MM.1S (cell line): ENCODE measurements at places on chromosomes 5 and 9.

- DNase-seq = no peak
Measured at GRCh38 chr9:13575558-13575957, 296.1 kb upstream of the MPDZ start.

GRCh38 chr5:56467176-56467717 lies 234.1 kb upstream of the ANKRD55 start:
- DNase-seq = no peak

GRCh38 chr9:118457171-118458000 lies 753.2 kb downstream of the TLR4 start:
- no peak for DNase-seq

- no peak for DNase-seq
Measured at GRCh38 chr9:122096620-122097415, 3.7 kb upstream of the TTLL11 start.

DNA sequence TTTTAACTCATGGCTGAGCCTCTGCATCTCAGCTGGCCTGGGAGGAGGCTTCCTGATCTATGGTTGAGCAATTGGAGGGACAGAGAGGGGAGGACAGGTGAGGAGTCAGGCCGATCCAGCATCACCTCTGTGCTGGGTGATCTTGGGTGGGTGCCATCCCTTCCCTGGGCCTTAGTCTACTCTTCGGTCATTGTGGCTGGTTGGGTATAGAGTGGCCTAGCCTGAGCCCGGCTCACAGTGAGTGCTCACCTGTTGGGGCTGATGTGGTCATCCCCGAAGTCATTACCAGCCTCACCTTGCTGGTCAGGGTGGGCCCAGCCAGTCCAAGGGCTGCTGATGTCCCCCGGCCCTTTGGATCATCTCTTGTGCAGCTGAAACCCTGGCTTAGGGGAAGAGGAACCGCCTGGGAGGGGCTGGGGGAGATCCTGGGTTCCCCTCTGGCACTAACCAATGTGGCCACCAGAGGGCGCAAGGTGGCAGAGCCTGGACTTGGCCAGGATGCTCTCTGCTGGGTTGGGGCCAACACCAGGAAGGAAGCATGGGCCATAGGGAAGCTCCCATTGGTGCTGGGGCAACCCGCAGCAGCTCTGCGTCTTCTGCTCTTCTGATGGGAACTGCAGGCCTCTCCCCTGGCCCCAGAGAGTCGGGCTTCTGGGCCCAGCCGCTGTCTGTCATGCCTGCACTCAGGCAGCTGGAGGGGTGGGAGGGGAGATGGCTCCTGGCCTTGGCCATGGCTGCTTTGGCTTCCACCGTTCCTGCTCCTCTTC lies 17.3 kb upstream of the ODF2 start:
- peak; percentile 73 for DNase-seq

- no peak for DNase-seq
Measured at GRCh38 chr9:79080536-79080935, 491.2 kb upstream of the TLE4 start.

GRCh38 chr9:74645007-74645639 lies 148.0 kb downstream of the RORB start:
- DNase-seq = peak; percentile 35

DNA sequence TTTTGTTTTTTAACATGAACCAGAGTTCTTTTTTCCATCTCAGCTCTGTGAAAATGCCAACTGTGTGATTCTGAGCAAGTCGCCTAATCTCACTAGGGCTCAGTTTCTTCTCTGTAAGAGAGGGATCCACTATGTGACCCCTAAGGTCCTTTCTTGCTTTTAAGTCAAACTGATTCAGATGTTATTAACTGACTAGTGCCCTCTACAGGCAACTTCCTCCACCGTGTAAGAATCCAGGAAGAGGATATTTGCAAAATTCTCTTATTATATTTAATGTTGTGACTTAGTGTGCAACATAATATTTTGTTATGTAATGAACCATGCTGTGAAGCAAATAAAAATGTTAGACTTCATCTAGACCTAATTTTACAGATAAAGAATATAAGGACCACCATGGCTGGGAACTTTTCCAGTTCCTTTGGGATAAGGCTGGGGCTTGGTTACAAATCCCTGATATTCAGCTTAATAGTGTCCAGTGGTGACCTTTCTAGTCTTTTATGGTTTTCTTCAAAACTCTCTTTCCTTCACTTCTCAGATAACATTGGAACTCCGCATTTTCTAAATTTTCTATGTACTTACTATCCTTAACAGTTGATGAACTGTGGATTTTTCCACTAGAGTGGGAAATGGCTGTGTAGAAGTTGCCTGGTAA lies 244.7 kb downstream of the PIK3R1 start:
- DNase-seq = peak; percentile 59

DNA sequence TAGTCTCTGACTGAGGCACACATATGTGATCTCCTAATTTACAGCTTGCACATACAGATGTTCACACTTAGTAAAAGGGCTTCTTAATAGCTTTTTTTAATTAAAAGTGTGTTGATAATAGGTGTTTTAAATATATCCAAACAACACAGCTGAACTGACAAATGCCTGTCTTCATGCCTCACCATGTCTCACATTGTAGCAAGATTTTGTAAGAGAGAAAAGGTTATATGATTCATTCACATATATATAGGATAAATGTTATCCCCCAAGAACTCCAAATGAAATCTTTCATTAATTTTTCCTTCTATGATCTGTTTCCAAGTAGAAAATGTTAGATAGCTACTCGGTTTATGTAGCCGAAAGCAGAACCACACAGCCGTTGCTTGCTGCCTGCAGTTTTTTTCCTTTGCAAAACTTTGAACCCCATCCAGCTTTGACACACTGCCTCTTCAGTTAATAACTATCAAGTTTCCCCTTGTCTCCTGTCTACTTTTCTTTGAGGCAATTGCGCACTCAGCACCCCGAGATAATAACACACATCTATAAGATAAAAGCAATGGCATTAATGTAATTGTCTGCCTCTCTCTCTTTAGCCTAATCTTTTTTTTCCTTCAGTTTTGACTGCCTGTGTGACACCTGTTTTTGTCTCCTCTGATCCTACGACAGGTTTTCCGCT lies 299.2 kb downstream of the BNC2 start:
- no peak for DNase-seq

- no peak for DNase-seq
Measured at GRCh38 chr9:100020121-100020795, 78.5 kb downstream of the ERP44 start.

DNA sequence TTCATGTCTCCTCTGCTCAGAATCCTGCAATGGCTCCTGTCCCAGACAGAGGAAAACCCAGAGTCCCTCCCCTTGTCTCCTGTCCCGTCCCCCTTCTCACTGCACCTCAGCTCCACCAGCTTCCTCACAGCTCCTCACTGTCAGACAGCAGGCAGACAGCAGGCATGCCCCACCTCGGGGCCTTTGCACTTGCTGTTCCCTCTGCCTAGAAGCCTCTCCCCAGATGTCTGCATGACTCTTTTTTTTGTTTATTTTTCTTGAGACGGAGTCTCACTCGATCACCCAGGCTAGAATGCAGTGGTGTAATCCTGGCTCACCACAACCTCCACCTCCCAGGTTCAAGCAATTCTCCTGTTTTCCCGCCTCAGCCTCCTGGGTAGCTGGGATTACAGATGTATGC lies 8.8 kb upstream of the SLC6A7 start:
- DNase-seq = no peak

GRCh38 chr5:51202161-51202560 lies 181.1 kb upstream of the ISL1 start:
- no peak for DNase-seq

- DNase-seq = no peak
Measured at GRCh38 chr9:97919217-97919813, 3.0 kb downstream of the TRMO start.

DNA sequence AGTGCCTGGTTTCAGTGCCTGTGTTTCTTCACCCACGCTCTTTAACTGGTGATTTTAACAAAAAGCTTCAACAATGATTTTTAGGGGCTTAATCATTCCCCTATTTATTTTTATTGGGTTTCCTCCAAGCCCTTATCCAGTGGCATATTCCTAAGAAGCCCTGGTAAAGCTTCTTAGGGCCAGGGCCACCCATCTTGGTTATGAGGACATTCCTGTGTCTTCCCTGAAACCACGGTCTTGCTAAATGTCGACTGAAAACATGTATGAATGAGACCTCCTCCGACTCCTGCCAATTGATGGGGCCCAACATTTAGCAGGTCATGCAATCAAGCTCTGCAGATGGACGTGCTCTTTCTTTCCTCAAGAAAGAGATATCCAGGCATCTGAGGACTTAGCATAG lies 13.7 kb upstream of the CARTPT start:
- no peak for DNase-seq

DNA sequence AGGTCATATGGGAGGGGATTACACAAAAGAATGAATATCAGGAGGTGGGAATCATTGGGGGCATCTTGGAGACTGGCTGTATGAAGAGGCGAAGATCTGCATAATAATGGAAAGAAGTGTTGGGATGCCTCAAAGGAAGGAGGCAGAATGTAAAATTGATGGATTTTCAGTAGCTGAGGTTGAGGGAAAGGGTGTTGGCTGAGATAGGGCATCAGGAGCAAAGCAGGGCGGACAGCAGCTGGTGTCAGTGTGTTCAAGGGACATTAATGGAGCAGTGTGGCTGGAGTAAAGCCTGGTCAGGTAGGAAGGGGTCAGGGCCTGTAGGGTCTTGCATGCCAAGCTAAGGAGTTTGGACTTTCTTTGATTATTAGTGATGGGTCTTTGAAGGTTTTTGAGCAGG lies 65.2 kb upstream of the TNFAIP8 start:
- no peak for DNase-seq

- no peak for DNase-seq
Measured at GRCh38 chr9:7318920-7319319, 480.7 kb downstream of the DMAC1 start.

GRCh38 chr9:134053401-134053871 lies 14.4 kb downstream of the BRD3 start:
- DNase-seq = no peak

- DNase-seq = no peak
Measured at GRCh38 chr5:110333384-110333783, 393.1 kb downstream of the TMEM232 start.

DNA sequence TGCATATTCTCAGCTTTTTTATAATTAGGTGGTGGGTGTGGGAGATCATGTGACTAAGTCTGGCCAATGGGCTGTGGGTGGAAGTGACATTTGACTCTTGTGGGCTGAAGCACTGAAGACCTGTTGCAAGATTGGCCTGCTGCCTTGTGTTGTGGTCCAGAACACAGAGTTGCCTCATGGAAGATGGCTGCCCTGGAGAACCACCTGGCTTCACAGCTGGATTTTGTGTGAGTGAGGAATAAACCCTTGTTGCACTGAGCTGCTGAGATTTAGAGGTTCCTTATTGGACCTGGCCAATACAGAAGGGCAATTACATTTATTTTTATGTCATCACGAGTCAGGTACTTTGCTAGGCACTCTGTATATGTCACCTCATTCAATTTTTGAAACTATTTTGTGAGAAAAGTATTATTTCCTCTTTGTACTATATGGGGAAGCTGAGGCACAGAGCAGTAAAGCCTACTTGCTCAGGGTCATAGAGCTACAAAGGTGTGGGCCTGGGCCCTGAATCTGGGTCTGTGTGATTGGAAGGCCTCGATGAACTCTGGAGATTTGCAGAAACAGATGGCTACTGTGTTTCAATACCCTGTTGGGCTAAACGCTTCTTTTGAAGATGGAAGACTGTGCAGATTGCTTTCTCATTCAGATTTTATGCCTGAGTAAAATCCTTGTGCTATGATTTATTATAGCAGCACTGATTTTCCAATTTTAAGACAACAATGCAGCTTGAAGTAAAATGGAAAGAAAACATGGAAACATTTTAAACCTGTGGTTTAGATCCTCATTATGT lies 71.2 kb upstream of the TBC1D2 start:
- DNase-seq = no peak

- DNase-seq = no peak
Measured at GRCh38 chr9:121358751-121359150, 11.3 kb downstream of the STOM start.

DNA sequence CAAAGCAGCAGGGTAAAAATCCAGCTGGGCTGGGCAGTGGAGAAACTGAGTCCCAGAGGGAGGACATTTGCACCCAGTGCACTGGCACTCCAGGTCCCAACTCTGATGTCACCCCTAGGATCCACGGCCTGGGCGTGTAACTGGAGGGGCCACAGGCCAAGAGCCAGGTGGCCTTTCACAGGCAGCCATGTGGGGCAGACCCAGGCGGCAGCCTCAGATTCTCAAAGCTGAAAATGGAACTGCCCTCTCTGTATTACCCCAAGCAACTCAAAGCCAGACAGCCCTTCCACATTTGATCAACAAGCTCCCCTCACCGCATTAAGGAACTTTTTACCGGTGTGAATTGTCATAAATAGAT lies 46.7 kb downstream of the RASGEF1C start:
- no peak for DNase-seq

DNA sequence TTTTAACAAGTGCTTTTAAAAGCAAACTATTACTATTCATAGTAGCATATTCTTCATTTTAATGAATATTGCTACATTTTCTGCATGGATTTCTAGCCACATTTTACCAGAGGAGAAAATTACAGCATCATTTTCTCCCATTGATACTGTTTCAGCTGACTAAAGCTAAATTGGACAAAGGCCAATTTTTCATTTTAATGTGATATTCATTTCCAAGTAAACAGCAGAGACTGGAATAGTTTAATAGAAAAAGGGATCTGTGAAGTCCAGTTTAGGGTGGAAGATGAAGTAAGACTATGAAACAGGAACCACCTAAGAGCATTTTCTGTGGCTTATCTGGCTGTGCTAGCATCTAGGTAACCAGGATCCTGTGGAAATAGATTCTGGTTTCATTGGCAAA lies 128.1 kb downstream of the GIN1 start:
- DNase-seq = no peak

DNA sequence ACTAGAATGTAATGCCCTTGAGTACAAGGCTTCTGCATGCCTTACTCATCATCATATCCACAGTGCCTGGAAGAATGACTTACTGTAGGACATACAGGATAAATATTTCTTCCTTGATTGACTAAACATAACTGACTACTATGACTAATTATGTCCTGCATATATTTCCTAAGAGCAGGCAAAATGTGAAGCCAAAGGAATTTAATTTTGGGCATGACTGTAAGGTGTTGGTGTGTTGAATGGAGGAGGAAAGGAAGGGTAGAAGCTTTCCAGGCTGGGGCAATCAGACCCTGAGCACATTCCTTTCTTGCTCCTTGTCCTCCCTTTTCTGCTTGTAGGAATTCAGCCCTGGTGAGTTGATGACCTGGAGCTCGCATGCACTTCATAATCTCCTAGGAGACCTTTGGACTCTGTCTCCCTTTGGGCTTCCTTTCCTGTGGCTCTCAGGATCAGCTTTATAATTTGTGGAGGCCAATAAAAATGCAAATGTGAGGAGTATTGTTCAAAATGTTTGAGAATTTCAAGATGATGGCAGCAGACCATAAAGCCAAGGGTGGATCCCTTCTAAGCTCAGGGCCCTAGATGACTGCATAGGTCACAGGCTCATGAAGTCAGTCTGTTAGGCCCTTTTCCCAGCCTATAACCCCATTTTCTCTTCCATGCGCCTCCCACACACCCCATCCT lies 174.0 kb downstream of the HMHB1 start:
- DNase-seq = no peak

GRCh38 chr9:16898464-16898863 lies 28.0 kb upstream of the BNC2 start:
- no peak for DNase-seq

GRCh38 chr5:16616536-16617273 lies at the start of gene RETREG1:
TSS of gene RETREG1 (minus strand) at chr5:16616997. CDS start at chr5:16616971, 26 bp downstream.
- DNase-seq = peak; percentile 56
